Frontal cortex (tissue), 4 donors: ENCODE measurements at places on chromosomes 7 and 10. TPM values are rescaled to one million over a fixed set of nuclear protein-coding genes. Genes with fewer than 3 reads are reported as not detected.

PRSS58 gene
- not detected for total RNA-seq

SLIT1 gene
- 48.9 TPM for total RNA-seq

- no peak for DNase-seq
Observed at GRCh38 chr7:128427289-128427891, 17.6 kb upstream of the IMPDH1 start.

SPDYE1 gene
- not detected for total RNA-seq

DNA sequence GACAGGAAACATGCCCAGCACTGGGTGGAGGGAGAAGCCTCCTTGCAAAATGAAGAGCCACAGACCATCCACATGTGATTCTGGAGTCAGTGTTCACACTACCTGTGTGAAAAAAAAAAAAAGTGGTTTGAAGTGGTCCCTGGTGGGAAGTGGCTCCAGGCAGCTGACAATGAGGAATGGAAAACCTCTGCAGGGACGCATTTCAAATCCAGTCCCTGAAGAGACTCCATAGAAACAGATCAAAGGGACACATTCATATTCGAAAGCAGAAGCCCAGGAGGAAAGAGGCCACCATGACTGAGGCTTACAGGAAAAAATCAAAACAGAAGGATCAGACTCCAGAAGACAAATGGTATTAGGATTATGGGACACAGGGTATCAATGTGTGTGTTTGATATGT is 11.5 kb upstream of the TCERG1L start:
- DNase-seq: no peak

PRDX3 gene
- total RNA-seq: 113 TPM

SPAM1 gene
- total RNA-seq: not detected

- DNase-seq: no peak
Observed at GRCh38 chr10:27747096-27747451, 1.5 kb upstream of the MKX start.

PAPOLB gene
- total RNA-seq: 0.82 TPM

DNA sequence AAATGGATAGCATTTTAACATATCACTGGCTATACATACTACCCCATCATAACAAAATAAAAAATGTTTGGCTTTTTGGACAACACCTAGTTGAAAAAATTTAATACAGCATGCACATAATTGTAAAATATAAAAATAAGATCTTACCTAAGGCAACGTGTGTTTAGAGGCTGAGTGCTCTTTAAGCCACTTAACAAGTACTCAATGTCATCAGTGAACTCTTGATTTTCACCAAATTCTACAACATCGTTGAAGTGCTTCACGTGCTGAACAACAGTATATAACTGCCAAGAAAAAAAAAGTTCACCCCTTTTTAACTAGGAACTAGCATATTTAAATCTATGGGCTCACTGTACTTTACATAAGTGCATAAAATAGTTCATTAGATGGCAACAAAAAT is 49.5 kb downstream of the WAPL start:
- no peak for DNase-seq

GRCh38 chr7:95694334-95694733 is 78.0 kb upstream of the DYNC1I1 start:
- no peak for DNase-seq

HOXA1 gene
- not detected for total RNA-seq

HOXA4 gene
- total RNA-seq: not detected

GRCh38 chr7:42233171-42233570 is 3.8 kb downstream of the GLI3 start:
- DNase-seq: no peak

DNA sequence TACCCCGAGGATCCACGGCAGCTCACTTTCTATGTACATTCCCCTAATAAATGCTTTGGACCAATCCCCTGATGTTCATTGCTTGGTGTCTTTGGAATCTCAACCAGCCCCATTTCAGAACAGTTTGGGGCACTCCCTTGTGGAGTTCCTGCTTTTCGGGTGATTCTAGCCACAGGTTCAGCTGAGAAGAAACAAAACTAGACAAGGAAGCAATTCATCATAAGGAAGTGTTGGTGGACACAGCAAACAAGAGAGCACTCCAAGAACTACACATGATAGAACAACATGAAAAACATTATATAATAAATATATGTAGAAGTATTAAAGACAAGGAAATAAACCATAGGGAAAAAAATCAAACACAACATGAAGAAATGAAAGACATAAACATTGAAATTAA is 6.0 kb upstream of the CCDC136 start:
- no peak for DNase-seq

GIMAP6 gene
- 6.9 TPM for total RNA-seq

DNA sequence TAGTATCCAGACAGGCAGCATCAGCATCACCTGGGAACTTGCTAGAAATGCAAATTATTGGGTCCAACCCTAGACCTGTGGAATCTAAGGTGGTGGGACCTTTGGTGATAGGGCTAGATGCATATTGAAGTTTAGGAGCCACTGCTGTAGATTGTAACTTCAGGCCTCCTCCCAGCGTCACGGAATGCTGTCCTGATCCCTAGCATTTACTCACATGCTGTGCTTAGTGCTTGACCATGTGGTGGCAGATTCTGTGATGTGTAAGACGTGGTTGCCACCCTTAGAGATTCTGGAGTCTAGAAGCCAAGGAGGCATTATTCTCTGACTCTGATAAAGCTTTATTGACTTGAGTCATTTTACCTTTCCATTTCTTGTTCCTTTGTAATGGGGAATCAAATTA is 13.5 kb downstream of the AHR start:
- DNase-seq: no peak

GRCh38 chr7:69862413-69863064 is 264.3 kb downstream of the AUTS2 start:
- no peak for DNase-seq

- peak; percentile 17 for DNase-seq
Observed at GRCh38 chr7:87574630-87575029, 26.1 kb downstream of the ABCB1 start.

NDUFB2 gene
- 34.6 TPM for total RNA-seq

RAB19 gene
- total RNA-seq: not detected

FAM200A gene
- total RNA-seq: 19.6 TPM

DNA sequence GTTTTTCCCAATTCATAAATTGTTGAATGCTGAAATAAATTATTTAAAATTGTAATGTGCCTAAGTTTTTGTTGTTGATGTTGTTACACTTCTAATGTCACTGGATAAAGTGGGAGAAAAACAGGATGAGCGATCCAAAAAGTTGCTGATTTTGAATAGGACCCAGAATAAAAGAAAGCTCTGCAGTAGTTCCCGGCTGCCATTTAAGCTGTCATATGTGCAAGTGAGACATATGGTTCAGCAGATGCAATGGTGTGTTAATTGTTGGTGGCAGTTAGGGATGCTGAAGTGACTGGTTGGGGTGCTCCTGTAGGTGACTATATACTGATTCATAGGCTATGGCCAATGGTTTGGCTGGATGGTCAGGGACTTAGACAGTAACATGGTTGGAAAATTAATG is 1517.4 kb upstream of the LRRTM3 start:
- no peak for DNase-seq

DNA sequence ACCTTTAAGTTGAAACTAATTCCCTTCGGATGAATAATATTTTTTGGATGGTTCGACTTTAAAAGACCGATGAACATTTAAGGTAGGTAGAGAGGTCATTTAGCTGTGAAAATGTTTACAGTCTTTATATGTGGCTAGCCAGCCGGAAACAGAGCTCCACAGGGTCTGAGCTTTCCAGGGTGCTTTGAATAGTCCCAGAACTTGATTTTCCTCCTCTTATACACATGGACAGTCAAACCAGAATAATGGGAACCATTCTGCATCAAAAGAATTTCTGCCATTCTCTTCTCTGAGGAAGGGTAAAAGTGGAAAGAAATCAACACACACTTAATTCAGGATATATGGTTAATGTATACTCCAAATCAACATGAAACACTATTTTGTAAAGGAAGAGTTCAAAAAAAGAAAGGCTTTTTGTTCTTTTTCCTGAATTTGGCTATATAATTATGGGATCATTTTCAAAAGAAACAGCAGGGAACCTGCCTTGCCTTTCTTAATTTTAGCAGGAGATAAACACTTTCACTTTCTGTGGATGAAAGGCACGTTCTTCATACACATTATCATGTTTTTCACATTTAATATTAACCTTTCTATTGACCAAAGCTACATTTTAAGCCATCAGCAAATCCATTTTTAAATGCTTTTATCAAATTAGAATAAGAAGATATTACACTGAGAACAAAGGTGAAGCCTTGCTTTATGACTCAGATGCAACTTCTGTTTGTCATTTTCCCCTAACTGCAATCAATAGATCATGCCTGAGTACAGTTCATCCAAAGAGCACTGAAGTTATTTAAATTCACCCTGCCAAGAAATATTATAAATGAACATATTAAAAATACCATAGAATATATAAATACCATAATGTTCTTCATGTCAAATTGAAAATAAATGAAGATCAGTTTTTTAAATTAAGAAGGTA is 307.3 kb downstream of the THSD7A start:
- no peak for DNase-seq
